ENCODE measurements at places on chromosomes 7 and 10. TPM values are rescaled to one million over a fixed set of nuclear protein-coding genes. Genes with fewer than 3 reads are reported as not detected.

DNA sequence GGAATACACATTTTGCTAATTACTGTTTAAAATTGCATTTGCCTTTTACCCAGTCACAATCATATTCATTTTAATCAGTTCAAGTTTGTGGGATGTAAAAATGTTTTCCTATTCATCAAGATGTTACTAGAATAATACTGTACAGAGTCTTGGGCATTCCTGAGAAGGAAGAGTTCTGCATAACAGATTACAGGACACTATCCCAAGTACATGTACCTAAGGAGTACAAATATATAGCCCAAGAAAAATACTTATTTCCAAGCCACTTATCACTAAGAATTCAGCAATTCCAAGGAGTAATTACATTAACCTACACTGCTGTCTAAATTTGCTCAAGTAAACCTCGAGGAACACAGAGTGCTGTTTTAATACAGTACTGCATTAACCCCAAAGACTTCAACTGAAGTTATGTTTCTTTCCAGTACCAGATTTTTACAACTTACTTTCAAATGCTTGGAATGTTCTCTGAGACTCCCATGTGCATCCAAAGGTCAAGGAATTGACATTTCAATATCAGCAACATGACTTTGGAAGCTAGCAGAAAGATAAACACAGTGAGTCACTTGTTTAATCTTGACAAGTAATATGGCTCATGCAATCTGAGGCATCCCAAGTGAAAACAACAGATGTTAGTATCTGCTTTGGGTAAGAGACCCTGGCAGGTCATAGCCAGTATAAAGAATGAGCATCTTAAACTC is 125.4 kb upstream of the BET1 start:
- no peak for DNase-seq

DNA sequence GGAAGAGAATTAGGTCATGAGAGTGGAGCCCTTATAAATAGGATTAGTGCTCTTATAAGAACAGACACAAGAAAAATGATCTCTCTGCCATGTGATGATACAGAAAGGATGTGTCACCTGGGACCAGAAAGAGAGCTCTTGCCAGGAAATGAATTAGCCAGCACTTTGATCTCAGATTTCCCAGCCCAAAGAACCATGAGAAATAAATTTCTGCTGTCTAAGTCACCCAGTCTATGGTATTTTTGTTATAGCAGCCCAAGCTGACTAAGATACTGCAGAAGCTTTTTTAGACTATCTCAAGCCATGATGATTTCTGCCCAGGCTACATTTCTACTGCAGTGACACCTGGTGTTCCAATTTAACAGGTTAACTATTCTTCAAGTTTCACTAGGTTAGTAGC is 84.8 kb downstream of the RSU1 start:
- no peak for DNase-seq

Gene RASSF4
- 44.7 TPM for total RNA-seq

Gene LIPM
- total RNA-seq, result not detected

GRCh38 chr7:51158211-51158610 is 158.4 kb downstream of the COBL start:
- no peak for DNase-seq

- DNase-seq, result no peak
Measured at GRCh38 chr10:61343796-61344195, 109.4 kb downstream of the TMEM26 start.

- no peak for DNase-seq
Measured at GRCh38 chr7:47765373-47765979, 182.8 kb downstream of the PKD1L1 start.

DNA sequence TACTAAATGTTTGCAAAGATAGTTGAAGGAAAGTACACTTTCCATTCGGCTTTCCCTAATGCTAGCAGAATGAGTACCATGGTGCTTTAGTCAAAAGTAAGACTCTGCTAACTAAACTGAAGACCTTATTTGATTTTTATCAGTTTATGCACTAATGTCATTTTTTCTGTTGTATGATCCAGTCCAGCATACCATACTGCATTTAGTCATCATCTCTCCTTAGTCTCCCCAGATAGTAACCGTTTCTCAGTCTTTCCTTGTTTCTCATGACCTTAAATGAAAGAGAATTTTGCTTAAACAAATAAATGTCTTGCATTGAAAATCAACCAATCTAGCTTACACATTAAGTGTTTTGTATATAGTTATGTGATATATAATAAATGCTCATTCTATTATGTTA is 529.5 kb upstream of the SEMA3D start:
- DNase-seq, result no peak

DNA sequence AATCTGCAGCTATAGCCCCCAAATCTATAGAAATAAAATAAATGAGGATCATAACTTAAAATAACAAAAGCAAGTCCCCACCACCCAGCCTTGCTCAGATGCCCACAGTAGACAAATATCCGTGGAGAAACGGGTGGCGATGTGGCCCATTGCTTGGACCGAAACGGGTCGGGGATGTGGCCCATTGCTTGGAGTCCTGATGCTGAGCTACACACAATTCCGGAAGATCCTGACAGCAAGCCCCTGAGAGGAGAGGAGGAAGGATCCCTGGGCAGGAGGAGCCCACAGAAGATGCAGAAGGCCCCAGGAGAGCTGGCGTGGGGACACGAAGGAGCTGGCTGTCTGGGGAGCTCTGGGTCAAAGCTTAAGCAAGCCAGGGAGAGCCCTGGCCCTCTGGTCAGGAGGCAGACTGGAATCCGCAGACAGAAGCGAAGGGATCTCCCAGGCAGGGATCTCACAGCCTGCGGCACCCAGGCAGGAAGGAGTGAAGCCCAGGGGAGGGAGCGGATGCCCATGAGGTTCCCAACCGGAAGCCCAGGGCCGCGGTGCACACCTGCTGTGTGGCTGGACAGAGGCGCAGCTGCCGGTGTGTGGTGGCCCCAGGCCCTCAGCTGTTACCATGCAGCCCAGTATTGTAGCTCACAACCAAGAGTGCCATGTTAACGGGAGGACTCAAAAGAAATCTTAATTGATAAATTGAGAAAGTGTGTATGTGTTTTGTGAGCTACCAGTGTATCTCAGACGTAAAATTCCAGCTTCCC is 138.8 kb downstream of the ADARB2 start:
- DNase-seq, result no peak

Gene PALD1
- total RNA-seq, result 1.3 TPM

Gene CACNB2
- 13.3 TPM for total RNA-seq

DNA sequence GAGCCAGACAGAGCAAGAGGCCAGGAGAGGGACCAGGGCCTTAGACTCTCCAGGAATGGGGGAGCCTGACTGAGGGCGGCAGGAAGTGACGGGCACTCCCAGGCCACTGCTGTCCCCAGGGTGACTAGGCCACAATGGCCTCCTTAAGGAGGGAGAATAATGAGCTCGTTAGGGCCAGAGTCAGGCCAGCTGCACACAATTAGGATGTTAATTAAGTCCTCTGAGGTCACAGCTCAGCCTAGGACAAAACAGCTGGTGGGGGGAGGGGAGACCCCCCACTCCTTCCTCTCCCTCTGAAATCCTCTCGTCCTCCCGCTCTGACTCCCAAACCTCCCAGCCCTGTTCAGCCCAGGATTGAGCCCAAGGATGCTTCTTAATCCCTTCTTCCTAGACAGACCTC is 143.0 kb downstream of the NEURL1 start:
- DNase-seq, result no peak

DNA sequence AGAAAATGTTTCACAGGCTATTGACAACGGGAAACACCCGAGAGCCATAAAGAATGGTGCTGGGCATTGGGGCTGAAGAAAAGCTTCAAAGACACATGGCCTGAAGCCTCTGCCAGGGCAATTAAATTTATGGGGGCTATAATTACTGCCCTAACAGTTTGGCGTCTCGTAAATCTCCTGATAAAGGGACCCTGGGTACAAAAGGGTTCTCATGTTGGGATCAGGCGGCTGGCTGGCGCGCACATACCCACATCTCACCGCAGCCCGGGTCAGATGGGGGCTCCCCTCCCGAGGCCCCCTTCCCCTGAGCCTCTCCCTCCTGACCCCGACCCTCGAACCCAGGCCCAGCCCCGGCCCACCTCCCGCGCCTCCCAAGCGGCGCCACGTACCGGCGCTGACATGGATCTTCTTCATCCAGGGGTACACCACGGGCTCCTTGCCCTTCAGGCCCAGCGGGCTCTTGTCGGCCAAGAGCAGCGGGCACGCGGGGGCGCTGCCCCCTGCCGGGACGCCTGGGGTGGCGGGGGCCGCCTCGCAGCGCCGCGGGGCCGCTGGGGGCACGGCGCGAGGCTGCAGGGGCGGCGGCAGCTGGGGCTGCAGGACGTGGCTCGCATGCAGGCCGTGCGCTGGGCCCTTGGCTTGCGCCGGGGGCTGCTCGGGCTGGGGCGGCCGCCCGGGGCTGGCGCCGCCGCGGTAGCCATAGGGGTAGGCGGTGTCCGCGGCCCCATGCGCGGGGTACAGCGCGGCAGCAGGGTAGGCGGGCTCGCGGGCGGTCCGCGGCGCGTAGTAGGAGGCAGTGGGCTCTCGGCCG is 623 bp downstream of the HOXA4 start:
- peak; percentile 78 for DNase-seq

DNA sequence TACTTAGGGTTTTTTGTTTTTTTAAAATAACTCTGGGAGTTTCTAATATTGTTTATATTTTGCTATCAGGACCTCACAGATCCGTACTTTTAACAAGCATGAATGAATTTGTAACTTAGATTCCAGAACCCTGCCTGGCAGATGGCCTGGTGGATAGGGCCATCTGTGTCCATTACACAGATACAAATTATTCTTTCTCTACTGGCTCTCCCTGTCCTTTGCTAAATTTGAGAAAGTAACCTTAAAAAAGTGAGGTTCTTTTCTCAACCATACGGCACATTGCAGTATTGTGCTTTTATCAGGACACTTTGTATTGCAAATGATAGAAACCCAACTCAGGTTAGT is 26.6 kb downstream of the LCOR start:
- no peak for DNase-seq

GRCh38 chr7:82319674-82320118 is 123.9 kb downstream of the CACNA2D1 start:
- DNase-seq, result peak; percentile 56

- DNase-seq, result no peak
Measured at GRCh38 chr7:106089647-106090046, 22.5 kb downstream of the SYPL1 start.

Gene MNX1
- total RNA-seq, result 20.4 TPM

- no peak for DNase-seq
Measured at GRCh38 chr10:4281190-4281825, 496.3 kb upstream of the KLF6 start.

DNA sequence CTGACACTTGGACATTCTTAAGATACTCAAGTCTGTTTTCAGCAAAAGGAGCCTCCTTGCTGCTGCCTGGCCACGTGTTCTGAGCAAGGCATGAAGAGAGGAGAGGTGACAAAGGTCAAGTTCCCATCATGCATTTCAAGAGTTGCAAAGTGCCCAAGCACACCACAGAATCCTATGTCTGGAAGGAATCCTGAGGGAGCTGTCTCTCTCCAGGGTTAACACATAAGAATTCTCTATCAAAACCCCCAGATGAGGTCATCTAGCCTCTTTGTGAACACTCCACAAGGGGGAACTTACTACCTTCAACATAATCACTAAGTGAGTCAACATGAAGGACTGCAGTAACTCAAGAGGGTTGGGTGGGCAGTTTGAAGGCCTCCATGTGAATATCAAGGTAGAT is 155.5 kb downstream of the RNF216 start:
- DNase-seq, result no peak

Gene ANKRD22
- total RNA-seq, result 21.6 TPM

GRCh38 chr7:31919678-31920369 is 150.4 kb downstream of the PDE1C start:
- DNase-seq, result no peak

Gene C10orf53
- not detected for total RNA-seq

Gene POU6F2
- total RNA-seq, result not detected

DNA sequence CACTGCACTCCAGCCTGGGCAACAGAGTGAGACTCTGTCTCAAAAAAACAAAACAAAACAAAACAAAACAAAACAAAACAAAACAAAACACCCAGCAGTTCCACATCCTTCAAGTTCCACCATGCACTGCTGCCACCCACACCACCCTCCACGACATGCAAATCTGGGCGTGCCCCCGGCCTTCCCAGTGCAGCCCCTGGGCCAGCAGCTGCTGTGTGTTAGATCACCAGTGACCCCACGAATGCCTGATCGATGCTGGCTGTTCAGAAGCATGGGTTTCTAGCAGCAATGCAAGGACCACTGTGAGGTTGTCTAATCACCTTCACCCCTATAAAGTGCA is 36.3 kb downstream of the ELFN1 start:
- DNase-seq, result no peak

Gene STOX1
- total RNA-seq, result 1.4 TPM

Gene MASTL
- total RNA-seq, result 7.2 TPM

DNA sequence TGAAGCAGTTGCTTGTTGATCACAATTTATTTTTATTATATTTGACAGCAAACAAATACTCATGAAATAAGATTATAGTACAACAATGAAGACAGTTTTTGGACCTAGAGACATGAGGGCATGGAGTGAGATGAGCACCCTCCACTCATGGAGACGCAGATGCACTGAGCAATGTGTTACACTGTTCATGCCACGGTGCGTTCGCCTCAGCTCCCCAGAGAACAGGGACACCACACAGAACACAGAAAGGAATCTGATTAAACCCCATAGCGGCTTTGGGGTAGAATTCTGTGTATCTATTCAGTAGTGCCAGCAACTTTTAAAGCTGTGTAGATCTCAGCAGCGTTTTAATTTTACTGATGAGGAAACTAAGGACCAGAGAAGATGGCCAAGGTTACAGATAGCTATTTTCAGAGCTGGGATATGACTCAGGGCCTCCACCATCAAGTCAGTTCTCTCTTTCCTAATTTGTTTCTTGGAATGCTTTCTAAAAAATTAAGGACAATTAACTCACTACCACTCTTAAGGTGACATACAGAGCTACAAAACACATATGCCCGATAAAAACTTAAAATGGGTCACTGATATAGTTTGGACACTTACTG is 33.6 kb downstream of the FAM25A start:
- DNase-seq, result no peak

Gene PRSS58
- total RNA-seq, result not detected

Gene SPDYE6
- not detected for total RNA-seq

- DNase-seq, result peak; percentile 84
Measured at GRCh38 chr10:29535012-29535777, 99.6 kb downstream of the SVIL start.

Gene CPXM2
- total RNA-seq, result 11.6 TPM

Gene HABP2
- total RNA-seq, result not detected

Gene CFAP46
- total RNA-seq, result not detected

GRCh38 chr7:33981671-33982424 is 76.5 kb downstream of the BMPER start:
- no peak for DNase-seq

Gene DCLRE1A
- 4.9 TPM for total RNA-seq

Gene TMEM26
- total RNA-seq, result 0.40 TPM

GRCh38 chr10:74436523-74437170 is 285.6 kb downstream of the ADK start:
- no peak for DNase-seq

DNA sequence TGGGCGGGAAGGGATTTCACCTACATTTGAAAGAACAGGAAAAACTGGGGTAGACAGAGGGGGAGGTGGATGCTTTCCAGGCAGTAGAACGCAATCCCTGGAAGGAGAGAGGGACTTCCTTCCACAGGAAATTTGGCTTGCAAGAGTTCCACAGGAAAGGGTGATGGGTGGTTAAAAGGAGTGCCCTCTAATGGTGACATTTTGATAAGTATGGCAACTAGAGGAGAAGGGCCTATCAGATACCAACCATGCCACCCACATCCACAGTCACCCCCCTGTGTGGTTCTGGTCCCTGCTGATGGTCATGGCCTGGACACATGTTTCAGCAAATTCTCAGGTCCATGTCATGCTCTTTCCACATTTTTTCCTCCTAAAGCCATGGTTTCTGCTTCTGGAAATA is 27.1 kb upstream of the COL13A1 start:
- no peak for DNase-seq
